ENCODE measurements at places on chromosomes 12 and 14.

GRCh38 chr12:21972055-21972454, 30.8 kb upstream of the ABCC9 start:
- no peak for DNase-seq

DNA sequence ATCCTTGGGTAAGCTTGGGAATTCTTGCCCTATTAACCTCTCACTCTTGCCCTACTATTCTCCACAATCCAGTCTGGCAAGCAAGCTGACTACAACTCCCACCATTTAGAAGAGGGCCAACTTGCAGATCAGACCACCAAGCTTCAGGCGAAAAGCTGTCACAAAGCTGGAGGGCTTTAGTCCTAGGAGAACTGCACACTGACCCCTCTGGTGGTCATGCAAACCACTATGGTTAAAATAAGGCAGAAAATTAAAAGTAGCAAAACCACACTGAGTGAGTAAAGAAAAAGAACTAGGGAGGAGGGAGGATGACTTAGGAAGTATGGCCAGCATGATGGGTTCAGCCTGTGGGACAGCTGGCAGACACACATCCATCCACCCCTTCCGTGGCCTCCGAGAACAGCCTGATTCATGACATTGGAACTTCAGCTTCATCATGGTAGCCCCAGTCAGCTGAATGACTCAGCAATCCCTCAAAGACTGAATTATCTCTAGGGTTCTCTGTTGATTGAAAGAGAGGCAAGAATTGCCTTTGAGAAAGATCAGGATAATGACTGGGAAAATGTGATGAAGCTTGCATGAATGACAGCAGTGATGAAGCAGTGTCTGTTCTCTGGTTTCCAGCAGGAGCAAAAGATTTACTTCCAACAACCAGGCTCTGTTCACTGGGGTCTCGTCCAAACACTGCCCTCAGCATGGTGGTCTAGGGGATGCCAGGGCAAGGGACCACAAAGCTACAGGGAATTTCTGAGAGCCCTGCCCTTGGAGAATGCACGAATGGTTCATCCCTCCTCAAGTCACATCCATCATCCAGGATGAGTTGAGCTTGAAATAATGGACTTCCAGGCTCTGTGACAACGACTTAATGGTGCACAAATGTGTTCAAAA, 24.4 kb downstream of the PITPNM2 start:
- no peak for DNase-seq

DNA sequence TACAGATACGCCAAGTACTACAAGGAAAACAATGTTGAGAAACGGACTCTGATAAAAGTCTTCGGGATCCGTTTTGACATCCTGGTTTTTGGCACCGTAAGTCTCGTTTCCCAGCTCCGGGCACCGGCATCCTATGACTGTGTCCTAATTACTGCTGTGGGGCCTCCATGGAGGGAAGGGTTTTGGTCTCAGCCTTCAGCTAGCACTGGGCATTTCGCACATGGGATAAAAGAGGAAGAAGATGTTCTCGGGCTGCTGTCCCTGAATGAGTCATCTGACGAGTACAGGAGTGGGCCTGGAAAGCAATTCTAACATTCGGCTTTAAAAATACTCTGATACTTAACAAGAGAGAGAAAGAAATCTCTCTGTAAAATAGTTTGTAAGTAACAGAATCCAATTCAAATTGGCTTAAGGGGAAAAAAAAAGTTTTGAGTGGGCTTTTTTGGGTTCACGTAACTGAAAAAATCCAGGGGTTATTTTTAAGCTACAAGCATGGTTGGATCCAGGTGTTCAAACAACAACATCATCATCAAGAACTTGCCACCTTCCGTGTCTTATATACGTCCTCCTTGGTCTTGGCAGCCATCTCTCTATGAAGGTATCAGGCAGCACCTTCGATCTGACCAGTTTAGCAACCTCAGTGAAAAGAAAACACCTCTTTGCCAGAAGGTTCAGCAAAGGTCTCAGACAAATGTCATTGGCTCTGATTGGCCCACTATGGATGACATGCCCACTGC, 34.4 kb upstream of the P2RX4 start:
- no peak for DNase-seq

DNA sequence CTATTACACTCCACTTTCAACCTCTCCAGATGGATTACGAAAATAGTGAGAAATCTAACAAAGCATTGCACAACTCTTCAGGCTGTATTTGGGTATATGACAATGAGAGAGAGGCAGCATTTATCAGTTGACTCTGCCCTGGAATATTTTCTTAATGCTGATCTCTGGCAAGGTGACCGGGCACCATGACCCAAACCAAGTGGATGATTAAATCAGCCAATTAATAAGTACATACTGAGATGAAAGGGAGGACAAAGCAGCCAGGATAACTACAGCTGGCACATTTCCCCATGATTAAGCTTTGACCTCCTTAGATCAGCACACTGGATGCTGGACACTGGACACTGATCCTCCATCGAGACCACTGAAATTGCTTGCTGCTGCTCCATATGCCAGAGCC, 218.2 kb downstream of the ASCL1 start:
- no peak for DNase-seq

DNA sequence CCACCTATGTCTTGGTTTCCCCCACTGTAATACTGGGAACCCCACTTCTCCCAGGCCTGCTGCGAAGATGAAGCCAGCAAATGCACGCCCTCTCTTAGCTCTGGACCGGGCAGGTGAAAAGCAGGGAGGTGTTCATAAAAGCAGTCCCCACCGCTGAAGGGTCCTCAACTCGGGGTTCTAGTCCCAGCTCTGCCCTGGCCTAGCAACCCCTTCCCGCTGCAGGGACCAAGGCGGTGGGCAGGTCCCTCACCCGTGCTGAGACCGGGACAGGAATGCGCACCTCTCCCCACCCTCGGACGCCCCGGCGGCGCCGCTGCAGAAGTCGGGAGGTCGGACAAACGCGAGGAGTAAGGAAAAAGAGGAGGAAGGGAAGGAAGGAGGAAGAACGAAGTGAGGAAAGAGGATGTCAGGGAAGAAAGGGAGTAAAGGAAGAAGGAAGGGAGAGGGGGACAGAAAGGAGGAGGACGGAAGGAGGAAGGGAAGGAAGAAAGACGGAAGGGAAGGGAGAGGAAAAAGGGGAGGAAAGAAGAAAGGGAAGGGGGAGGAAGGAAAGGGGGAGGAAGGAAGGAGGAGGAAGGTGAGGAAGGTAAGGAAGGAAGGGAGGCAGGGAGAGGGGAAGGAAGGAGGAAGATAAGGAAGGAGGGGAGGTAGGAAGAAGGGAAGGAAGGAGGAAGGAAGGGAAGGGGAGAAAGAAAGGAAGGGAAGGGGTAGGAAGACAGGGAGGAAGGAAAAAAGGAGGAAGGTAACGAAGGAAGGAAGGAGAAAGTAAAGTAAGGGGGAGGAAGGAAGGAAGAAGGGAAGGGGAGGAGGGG, 701 bp downstream of the SPRING1 start:
- DNase-seq, result no peak

GRCh38 chr12:68451261-68452077, 119.3 kb upstream of the MDM1 start:
- DNase-seq, result no peak

DNA sequence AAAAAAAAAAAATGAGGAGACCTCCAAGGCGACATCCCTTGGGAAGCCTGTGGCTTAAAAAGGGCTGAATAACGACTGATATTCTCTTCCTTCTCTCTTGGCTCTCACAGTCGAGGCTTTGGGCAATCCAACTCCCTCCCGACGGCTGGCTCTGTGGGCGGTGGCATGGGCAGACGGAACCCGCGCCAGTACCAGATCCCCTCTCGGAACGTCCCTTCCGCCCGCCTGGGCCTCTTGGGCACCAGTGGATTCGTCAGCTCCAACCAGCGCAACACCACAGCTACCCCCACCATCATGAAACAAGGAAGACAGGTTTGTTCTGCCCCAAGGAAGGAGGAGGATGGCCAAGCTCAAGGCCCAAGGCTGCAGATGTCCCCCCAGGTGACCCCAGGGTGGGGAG, 127.8 kb downstream of the GCH1 start:
- DNase-seq, result no peak

DNA sequence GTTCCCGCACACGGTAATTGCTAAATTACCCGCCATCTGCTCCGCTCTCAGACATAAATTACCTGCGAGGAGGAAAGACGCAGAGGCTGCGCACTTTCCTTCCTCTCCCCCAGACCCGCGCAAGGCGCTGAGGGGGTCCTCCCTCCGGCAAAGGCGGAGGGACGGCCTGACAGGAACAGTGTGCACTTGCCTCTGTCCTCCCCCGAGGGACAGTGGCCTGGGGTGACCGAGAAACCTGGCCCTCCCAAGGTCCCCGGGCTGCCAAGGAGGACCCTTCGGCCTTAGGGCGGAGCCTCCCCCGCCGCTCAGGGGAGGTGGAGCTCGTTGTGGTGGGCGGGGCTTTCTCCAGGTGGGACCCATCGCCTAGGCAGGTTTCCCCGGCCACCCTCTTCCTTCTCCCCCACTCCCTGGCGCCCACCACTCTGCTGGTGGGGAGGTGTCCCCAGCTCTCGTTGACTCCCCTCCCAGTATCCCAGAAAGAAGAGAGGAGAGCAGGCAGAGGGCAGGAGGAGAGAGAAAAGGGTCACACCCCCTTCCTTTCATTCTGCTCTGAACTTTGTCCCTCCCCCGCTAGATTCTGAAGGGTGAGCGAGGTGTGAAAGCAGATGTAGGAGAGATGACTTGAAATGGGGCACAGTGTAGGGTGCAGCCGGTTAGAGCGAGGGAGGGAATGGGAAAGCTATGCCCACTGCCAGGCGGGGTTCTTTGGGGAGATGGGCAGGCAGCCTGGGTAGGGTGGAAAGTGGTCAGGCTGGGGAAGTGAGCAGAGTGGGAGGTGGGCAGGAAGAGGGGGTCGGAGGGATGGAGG, 11.4 kb upstream of the CALCOCO1 start:
- no peak for DNase-seq

DNA sequence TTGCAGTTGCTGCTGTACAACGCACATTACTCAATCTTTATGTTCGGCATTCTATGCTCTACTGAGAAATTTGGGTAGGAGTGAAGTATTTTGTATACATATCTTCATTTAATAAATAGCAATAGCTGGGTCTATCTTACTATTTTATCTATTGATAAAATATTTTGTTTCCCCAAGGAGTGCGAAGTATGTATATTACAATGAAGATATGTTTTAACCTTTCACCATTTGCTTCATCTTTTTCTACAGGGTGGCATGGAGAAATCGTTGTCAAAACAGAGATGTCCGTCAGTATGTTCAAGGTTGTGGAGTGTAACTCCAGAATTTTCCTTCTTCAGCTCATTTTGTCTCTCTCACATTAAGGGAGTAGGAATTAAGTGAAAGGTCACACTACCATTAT, 4.7 kb downstream of the LYZ start:
- no peak for DNase-seq

- peak; percentile 51 for DNase-seq
Observed at GRCh38 chr12:106045251-106045674, 93.5 kb downstream of the NUAK1 start.

DNA sequence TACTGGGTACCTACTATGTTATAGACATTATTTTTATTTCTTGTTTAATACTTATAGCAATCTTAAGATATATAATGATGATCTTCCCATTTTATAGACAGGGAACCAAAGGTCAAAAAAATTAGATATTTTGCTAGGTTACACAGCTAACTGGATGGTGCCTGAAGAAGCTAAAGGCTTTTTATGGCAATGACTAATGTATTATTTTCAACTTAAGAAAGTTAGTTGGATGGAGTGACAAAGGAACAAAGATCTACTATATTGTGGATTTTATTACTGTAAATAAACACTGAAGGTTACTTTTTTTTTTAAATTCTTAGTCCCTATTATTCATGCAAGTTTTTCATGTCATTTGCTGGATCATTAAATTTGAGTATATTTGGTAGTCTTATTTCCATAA, 227.9 kb downstream of the GPHN start:
- no peak for DNase-seq

- DNase-seq, result no peak
Observed at GRCh38 chr12:71950404-71950803, 11.8 kb downstream of the TPH2 start.

- DNase-seq, result no peak
Observed at GRCh38 chr14:77903221-77903620, 103.3 kb downstream of the ADCK1 start.

DNA sequence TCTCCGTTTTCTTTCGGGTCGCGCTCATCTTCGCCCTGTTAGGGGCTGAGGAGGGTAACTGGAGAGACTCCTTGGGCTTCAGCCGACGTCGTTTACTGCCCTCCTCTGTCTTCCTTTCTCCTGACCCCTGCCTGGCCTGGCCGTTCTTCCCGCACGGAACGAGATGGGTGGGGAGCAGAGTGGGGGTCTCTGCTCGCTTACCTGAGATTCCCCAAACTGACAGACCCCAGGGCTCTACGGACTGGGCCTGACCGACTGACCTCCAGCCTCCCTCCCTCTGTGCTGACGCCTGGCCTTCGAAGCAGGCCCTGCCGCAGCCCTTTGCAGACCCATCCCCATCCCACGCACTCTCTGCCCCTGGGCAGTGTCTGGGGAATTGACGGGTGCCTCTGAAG, 439 bp downstream of the GOLGA5 start:
- no peak for DNase-seq

DNA sequence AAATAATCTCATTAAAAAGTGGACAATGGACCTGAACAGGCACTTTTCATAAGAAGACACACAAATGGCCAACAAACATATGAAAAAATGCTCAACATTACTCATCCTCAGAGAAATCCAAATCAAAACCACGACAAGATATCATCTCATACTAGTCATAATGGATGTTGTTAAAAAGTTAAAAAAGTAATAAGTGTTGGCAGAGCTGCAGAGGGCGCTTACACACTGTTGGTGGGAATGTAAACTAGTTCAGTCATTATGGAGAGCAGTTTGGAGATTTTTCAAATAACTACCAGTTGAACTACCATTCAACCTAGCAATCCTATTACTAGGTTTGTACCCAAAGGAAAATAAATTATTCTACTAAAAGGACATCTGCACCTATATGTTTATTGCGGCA, 47.2 kb downstream of the FOXG1 start:
- DNase-seq, result no peak

GRCh38 chr12:59500335-59500734, 95.5 kb upstream of the SLC16A7 start:
- DNase-seq, result no peak

DNA sequence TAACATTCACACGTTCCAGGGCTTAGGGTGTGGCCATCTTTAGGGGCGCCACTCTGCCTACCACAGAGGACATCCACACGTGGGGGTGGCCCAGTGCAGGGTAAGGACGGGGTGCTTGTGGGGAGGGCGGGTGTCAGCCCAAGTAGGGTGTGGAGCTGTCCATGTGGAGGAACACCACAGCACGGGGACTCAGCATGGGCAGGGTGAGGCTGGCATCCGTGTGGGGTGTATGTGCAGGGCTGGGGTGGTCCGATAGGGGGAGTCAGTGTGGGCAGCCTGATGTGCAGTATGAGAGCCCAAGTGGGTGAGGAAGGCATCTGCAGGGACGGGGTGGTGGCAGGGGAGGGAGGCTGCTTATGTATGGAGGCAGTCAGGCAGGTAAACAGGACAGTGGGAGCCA, 17.7 kb downstream of the PSMC1 start:
- no peak for DNase-seq

DNA sequence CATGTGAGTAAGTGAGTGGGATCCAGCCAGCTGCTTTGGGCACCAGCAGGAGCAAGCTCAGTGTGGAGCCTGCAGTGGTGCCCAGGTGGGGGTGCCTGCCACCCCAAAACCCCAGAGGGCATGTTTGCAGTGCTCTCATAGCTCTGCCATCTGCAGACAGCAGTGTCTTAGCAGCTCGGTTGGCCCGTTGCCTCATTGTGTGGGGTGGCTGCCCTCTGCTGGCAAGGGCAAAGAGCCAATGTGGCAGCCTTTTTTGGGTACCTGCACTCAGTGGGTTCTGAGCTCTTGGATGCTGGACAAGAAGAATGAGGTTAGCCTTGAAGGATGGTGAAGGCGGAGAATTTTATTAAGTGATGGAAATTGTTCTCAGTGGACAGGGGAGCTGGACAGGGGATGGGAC, 52.3 kb downstream of the NEUROD4 start:
- DNase-seq, result no peak
